ENCODE measurements at places on chromosomes 4 and X.

- no peak for DNase-seq
Measured at GRCh38 chrX:47245156-47245555, 12.3 kb downstream of the USP11 start.

DNA sequence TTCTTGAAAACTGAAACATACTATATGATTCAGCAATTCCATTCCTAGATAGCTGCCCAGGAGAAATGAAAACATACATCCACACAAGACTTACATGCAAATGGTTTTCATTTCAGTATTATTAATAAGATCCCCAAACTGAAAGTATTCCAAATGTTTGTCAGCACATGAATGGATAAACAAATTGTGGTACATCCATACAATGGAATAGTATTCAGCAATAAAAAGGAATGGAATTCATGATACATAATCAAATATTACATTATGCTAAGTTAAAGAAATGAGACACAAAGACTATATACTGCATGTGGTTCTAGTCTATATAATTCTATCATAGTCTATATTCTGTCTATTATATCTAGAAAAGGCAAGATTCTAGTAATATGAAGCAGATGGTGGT lies 152.4 kb upstream of the KIT start:
- no peak for DNase-seq

DNA sequence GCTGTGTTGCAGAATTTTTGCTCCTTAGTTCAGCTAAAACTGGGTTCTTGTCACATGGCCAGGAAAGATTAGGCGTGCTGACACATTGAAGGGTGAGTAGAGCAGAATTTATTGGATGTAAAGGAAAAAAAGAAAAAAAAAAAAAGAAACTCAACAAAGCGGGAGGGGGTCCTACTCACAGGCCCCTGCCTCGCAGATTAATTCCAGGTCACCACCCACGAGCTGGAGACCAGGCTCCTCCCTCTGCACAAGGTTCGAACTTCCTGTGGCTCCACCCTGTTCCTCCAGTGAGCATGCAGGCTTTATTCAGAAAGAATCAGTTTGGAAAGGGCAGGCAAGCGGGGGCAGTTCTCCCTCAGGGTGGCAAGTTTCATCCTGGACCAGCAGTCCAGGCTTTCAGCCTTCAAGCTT lies 17.1 kb downstream of the MGST2 start:
- no peak for DNase-seq

GRCh38 chr4:15779809-15780208 lies 1.7 kb downstream of the CD38 start:
- DNase-seq, result no peak

DNA sequence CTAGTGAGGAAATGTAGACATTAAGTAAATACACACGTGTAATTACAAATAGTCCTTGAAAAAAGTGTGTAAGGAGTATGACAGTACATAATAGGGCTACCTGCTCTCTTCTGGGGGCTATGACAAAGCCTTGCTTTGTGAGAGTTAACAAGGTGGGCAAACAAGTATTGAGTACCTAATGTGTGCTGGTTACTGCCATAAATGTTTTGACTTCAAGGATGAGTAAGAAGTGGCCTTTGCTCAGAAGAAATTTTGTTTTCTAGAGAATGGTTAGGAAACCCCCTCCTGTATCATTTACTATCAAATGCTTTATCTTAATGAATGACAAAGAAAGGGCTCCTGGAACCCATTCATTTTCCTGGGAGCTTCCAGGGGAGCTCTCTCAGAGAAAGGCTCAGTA lies 167.0 kb upstream of the CASK start:
- DNase-seq, result no peak

- no peak for DNase-seq
Measured at GRCh38 chr4:158912806-158913205, 144.0 kb downstream of the FNIP2 start.

- DNase-seq, result no peak
Measured at GRCh38 chrX:31338991-31339350, 267.1 kb upstream of the FTHL17 start.

DNA sequence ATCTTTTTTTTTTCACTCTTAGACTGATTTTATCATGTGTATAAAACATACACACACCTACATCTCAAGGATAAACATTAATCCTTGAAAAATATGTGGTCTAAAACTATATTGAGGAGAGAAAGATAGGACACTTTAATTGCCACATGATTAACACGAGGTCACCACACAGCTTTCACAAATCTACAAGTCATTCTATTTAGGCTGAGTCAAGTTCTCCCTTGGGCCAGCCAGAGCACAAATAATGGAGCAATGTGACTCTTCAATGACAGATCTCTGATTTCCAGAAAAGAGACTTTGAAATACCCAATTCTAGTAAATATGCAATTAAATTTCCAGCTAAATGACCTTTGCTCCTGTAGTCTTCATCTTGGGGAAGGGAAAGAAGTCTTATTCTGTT lies 12.9 kb upstream of the ADH4 start:
- no peak for DNase-seq

DNA sequence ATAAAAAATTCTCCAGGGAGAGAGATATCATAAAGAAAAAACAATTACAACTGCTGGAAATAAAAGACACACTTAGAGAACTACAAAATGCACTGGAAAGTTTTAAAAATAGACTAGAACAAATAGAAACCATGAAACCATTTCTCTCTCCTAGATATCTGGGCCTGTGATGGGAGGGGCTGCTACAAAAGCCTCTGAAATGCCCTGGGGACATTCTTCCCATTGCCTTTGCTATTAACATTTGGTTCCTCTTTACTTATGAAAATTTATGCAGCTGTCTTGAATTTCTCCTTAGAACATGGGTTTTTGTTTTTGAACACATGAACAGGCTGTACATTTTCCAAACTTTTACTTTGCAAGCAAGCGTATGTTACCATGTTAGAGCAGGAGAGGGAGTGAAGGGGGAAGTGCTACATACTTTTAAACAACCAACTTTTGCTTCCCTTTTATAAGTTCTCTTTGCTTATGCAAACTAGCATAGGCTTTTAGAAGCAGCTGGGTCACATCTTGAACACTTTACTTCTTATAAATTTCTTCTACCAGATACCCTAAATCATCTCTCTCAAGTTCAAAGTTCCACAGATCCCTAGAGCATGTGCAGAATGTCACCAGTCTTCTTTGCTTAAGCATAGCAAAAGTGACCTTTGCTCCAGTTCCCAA lies 47.9 kb upstream of the PACRGL start:
- no peak for DNase-seq

DNA sequence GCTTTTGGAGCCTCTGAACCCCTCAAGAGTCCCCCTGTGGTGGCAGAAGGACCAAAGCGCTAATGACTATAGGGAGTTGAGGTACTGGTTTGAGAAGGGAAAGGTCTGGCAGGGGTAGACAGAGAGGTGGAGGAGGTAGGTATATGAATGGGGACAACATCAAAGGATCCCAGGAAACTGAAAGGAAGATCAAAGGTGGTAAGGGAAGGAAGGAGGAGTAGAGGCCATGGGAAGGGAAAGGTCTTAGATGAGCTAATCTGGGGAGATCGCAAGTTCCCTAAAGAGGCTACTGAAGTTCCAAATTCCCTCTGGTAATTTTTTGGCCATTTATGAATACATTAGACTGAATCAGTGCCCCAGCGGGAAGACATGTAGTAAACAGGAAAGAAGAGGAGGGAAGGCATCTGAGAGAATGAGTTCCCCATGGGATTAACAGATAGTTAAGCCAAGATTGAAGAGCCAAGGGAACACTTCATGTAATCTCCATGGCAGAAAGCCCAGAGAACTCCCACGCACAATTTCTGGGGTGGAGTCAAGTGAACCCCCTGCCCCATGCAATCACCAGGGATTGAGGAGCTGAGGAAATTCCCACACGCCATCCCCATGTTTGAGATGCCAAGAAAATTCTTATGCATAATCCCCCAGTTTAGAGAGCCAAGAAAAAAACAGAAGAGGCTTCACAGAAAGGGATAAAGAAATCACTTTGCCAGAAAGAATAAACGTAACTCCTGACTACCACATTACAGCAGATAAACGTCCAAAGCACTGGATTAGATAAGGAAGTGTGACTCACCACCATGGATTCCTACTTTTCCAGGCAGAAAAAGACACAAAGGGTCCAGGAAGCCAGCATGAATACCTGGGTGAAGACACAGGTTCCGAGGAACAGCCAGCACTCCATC lies 25.8 kb downstream of the ZNF630 start:
- no peak for DNase-seq

- DNase-seq, result no peak
Measured at GRCh38 chrX:130691576-130691975, 211.4 kb downstream of the ENOX2 start.

DNA sequence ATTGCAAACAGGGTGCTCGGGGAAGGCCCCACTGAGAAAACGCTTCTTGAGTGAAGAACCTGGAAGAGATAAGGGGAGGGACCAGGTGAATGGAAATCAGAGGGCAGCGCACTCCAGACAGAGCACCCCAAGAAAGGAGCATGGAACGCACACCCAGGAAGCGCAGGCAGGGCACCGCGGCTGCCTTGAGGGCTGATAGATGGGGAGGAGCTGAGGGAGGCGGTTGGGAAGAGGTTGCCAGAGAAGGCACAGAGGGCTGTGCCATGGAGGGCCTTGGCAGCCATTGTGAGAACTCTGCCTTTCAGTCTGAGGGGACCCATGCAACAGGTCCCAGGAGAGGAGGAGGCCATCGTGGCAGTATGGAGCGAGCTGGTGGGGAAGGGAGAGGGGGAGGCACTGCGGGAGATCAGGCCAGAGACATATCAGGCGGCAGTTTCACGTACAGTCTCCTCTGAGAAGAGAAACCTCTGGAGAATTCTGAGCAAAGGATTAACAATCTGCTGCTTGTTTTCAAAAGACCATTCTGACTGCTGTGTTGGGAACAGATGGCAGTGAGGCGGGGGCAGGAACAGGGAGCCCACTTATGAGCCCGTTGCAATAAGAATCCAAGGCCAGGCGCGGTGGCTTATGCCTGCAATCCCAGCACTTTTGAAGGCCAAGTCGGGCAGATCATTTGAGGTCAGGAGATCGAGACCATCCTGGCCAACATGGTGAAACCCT lies 83.7 kb downstream of the PCYT1B start:
- no peak for DNase-seq

- DNase-seq, result no peak
Measured at GRCh38 chr4:94504545-94504944, 52.8 kb downstream of the PDLIM5 start.
